ENCODE measurements at places on chromosomes 13 and 19. TPM values are rescaled to one million over a fixed set of nuclear protein-coding genes. Genes with fewer than 3 reads are reported as not detected.

TJP3 gene
- 1.3 TPM for total RNA-seq

DNA sequence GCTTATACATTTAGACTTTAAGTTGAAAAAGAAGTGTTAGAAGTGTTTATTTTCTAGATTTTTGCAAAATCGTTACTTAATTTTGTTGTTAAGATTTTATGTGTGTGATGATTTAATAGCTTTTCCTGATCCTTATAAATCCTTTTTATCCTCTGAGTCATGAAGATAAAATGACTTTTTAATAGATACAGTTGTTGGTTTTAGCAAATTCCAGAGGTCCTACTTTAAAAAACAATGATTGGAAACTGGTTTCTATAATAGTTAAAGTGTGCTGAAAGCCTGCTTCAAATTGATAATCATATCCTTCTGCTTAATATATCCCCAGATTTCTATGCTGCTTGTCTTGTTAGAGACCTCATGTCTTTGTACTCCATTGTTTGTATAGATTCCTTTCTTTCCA, 39.0 kb downstream of the RNASEH2B start:
- no peaks in the 10 kb centered on the region for H3K4me1 ChIP-seq
- no peak overlapping the region for H3K27ac ChIP-seq
- no peak overlapping the region for H3K4me3 ChIP-seq
- peaks cover 66% of the 10 kb centered on the region for H3K36me3 ChIP-seq
- no peaks in the 10 kb centered on the region for H3K27me3 ChIP-seq
- no peak for DNase-seq

- no peaks in the 10 kb centered on the region for H3K27me3 ChIP-seq
- peak; percentile 60 for DNase-seq
- no peak overlapping the region for H3K4me3 ChIP-seq
- peaks cover 2% of the 10 kb centered on the region for H3K4me1 ChIP-seq
Observed at GRCh38 chr13:45280751-45281634, 60.0 kb downstream of the TPT1 start.

DNA sequence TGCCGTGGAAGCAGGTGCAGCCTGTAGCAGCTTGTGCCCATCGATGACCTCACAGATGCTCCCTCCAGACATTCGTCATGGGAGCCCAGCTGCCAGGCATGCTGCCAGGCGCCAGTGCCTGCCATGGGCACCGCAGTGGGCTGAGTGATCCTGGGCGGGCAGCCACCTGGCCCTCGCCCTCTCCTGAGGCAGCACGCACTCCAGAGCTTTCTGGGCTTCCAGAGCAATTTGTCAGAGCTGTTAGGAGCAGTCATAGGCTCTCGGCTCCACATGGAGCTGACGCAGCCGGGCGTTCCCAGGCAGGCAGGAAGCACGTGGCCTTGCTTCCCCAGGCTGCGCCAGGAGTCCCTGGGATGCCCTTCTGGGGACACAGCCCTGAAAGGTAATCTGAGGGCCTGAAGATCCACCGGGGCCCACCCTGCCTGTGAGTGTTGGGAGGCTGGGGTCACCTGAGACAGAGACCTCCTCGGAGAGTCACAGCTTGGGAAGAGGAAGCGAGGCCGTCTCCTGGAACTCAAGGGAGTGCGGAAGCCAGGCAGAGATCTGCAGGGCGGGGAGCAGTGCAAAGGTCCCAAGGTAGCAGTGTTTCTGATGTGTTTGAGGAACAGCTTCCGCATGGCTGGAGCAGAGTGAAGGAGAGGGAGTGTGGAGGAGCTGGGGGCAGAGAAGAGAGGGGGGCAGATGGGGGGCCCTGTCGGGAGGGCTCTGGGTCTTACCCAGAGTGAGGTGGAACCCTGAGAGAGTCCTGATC, 50.6 kb downstream of the DPF1 start:
- no peaks in the 10 kb centered on the region for H3K36me3 ChIP-seq
- H3K4me3 ChIP-seq, result no peak overlapping the region
- no peaks in the 10 kb centered on the region for H3K27me3 ChIP-seq

DNA sequence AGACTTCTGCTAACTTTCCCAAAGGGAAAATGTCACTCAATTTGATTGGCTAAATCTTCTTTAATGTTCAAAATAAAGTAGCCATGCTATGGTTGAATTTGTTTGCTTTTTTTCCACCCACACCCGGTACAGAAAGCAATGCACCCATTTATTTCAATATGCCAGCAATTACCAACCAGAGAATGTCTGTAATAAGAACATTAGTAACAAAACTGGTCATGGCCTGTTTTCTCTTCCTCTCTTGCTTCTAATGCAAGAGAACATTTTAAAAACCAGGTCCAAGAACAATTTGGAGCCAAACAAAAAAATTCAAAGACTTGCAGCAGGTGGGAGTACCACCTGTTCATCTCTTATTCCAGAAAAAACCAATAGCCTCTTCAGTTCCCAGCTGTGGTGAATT, 1108.8 kb upstream of the PCDH20 start:
- no peaks in the 10 kb centered on the region for H3K36me3 ChIP-seq
- no peak overlapping the region for H3K4me3 ChIP-seq

- no peaks in the 10 kb centered on the region for H3K27me3 ChIP-seq
- DNase-seq, result no peak
- no peaks in the 10 kb centered on the region for H3K4me1 ChIP-seq
- H3K4me3 ChIP-seq, result no peak overlapping the region
- H3K27ac ChIP-seq, result no peak overlapping the region
- H3K36me3 ChIP-seq, result no peaks in the 10 kb centered on the region
Observed at GRCh38 chr13:85985797-85986196, 186.6 kb upstream of the SLITRK6 start.

ZNF793 gene
- total RNA-seq, result 2.7 TPM

POU4F1 gene
- 0.23 TPM for total RNA-seq

GRCh38 chr13:104571161-104571892, 1505.1 kb upstream of the SLC10A2 start:
- H3K36me3 ChIP-seq, result no peaks in the 10 kb centered on the region
- H3K4me1 ChIP-seq, result no peaks in the 10 kb centered on the region
- DNase-seq, result no peak
- H3K4me3 ChIP-seq, result no peak overlapping the region
- no peak overlapping the region for H3K27ac ChIP-seq

- H3K36me3 ChIP-seq, result peaks cover 14% of the 10 kb centered on the region
- H3K27me3 ChIP-seq, result peaks cover 4% of the 10 kb centered on the region
- H3K4me3 ChIP-seq, result peak within 1 kb of the TSS; percentile 98
- H3K4me1 ChIP-seq, result peaks cover 47% of the 10 kb centered on the region
- H3K27ac ChIP-seq, result peak within 1 kb of the TSS; percentile 94
- DNase-seq, result peak; percentile 69
Observed at GRCh38 chr13:42272115-42272803, at the start of gene AKAP11. TSS of gene AKAP11 (plus strand) at chr13:42272152. CDS start at chr13:42286349, 14,197 bp downstream.

DNA sequence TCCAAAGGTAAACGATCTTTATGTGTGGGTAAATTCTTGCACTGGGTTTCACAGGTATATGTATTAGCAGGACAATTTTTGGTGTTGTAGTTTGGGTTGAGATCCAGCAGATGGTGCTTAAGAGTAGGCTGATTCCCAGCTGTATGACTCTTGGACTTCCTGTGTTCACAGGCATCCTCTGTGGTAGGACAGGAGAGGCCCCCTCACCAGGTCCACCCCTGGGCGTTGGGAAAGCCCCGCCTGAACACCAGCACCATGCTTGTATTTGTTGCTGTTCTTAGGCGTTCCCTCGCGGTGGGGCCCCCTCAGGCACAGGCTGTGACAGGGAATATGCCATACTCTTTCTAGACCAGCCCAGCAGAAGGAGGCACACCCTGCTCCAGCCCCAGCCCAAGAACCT, 49.5 kb upstream of the PCDH17 start:
- H3K36me3 ChIP-seq, result no peaks in the 10 kb centered on the region
- H3K27ac ChIP-seq, result no peak overlapping the region
- DNase-seq, result no peak
- H3K4me1 ChIP-seq, result no peaks in the 10 kb centered on the region
- H3K4me3 ChIP-seq, result no peak overlapping the region

GRCh38 chr19:2774083-2774679, 8.9 kb downstream of the SGTA start:
- DNase-seq, result no peak
- H3K36me3 ChIP-seq, result peaks cover 10% of the 10 kb centered on the region
- H3K4me3 ChIP-seq, result no peak overlapping the region
- no peaks in the 10 kb centered on the region for H3K27me3 ChIP-seq
- H3K27ac ChIP-seq, result no peak overlapping the region

NOVA2 gene
- 0.02 TPM for total RNA-seq

GRCh38 chr19:11652492-11652891, 55.2 kb downstream of the ZNF627 start:
- H3K4me3 ChIP-seq, result no peak overlapping the region
- H3K4me1 ChIP-seq, result no peaks in the 10 kb centered on the region
- no peaks in the 10 kb centered on the region for H3K27me3 ChIP-seq
- H3K36me3 ChIP-seq, result peaks cover 39% of the 10 kb centered on the region
- H3K27ac ChIP-seq, result no peak overlapping the region
- DNase-seq, result no peak

GRCh38 chr13:20940083-20940482, 37.5 kb upstream of the XPO4 start:
- H3K36me3 ChIP-seq, result no peaks in the 10 kb centered on the region
- H3K27me3 ChIP-seq, result peaks cover 16% of the 10 kb centered on the region
- H3K27ac ChIP-seq, result no peak overlapping the region
- no peak overlapping the region for H3K4me3 ChIP-seq

DNA sequence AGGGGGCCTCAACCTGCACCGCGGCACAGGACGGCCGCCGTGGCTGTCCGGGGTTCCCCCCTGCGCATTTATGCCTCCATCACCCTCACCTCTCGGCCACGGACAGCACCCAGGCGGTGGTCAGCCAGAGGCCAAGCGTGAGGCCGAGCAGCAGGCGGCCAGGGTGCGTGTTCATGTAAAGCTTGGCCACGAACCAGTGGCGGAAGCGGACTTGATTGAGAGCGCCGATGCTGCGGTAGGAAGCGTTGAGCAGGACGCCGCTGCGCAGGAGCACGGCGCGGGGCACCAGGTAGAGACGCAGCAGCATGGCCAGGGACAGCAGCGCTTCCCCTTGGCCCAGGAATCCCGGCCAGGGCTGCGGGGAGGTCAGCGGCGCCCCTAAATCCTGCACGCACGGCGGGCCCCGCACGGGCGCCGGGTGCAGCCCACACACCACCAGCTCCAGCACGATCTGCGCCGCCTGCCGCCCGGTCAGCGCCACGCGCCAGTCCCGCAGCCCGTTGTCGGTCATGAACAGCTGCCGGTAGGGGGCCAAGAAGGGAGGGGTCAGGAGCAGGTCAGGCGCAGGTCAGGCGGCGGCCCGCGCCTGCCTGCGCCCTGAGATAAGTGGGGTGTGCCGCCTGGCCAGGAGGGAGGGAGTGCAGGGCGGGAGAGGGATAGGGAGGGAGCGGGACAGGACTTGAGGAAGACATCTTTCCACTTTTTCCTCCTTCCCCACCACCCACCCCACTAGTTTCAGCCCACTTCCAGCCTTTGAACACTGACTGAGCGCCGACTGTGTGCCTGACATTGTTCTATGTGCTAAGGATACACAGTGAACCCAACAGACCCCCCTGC, 6.5 kb downstream of the KCNN4 start:
- no peak overlapping the region for H3K27ac ChIP-seq
- H3K36me3 ChIP-seq, result peaks cover 34% of the 10 kb centered on the region
- no peaks in the 10 kb centered on the region for H3K27me3 ChIP-seq
- peaks cover 31% of the 10 kb centered on the region for H3K4me1 ChIP-seq
- no peak for DNase-seq

CABP5 gene
- total RNA-seq, result not detected

KLF16 gene
- 28.1 TPM for total RNA-seq

GRCh38 chr13:33678906-33679657, 138.9 kb upstream of the RFC3 start:
- peak; percentile 89 for DNase-seq
- H3K36me3 ChIP-seq, result peaks cover 25% of the 10 kb centered on the region
- H3K4me3 ChIP-seq, result peak overlapping the region; percentile 88
- H3K4me1 ChIP-seq, result peaks cover 55% of the 10 kb centered on the region
- peak overlapping the region; percentile 100 for H3K27ac ChIP-seq
- no peaks in the 10 kb centered on the region for H3K27me3 ChIP-seq

DNA sequence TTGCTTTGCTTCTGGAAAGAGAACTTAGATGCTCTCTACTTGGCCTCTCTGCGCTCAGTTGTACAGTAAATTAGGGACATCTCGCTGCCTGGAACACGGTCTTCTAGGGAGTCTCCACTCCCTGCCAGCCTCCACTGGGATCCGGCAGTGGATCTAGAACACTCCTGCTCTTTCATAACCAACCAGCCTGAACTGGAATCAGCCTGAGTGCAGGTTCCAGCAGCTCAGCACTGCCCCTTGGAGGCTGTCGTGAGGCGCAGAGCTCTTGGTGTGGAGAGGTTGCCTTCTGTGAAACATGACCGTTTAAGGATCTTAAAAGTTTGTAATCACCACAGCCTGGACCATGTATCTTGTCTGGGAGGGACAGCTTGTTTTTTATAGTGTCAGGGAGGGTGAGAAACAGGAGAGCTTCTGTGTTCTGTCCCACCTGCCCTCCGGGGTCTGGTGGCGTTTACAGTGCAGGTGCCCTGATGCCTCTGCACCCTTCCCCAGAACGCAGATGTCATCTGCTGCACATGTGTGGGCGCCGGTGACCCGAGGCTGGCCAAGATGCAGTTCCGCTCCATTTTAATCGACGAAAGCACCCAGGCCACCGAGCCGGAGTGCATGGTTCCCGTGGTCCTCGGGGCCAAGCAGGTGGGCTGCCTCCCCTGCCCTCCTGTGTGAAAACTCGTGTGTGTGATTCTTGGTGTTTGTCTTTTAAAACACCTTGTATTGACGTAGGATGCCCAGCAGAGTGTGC, 24.8 kb downstream of the UPF1 start:
- DNase-seq, result no peak
- H3K4me3 ChIP-seq, result no peak overlapping the region
- peaks cover 3% of the 10 kb centered on the region for H3K4me1 ChIP-seq
- H3K36me3 ChIP-seq, result peaks cover 40% of the 10 kb centered on the region

DNA sequence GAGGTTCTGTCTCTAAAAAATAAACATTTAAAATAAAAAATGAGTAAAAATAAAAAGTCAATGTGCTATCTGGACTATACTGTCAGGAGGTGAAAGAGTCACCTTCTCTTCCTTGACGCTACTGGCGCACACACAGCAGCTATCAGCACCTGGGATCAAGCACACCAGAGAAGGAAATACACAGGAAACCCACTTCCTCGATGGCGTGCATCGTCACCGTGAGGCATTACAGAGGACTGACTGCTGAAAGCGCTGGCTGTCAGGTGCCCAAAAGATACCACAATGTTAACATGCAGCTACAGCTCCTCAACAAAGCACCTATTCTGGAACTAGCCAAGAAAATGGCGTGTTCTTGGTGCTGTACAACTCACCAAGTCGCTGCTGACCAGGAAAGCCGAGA, 6.1 kb downstream of the SLC35E1 start:
- H3K4me1 ChIP-seq, result peaks cover 57% of the 10 kb centered on the region
- peaks cover 60% of the 10 kb centered on the region for H3K36me3 ChIP-seq
- peak; percentile 93 for DNase-seq
- H3K27me3 ChIP-seq, result no peaks in the 10 kb centered on the region

- H3K36me3 ChIP-seq, result no peaks in the 10 kb centered on the region
- H3K27me3 ChIP-seq, result no peaks in the 10 kb centered on the region
- H3K27ac ChIP-seq, result no peak overlapping the region
Observed at GRCh38 chr19:12567951-12568350, 16.7 kb upstream of the ZNF564 start.

GRCh38 chr13:43021926-43022670, 1.3 kb upstream of the DNAJC15 start:
- H3K4me3 ChIP-seq, result no peak overlapping the region
- peaks cover 27% of the 10 kb centered on the region for H3K4me1 ChIP-seq
- peak overlapping the region; percentile 21 for H3K27ac ChIP-seq
- H3K27me3 ChIP-seq, result no peaks in the 10 kb centered on the region

LILRB1 gene
- 3.0 TPM for total RNA-seq

All from activated CD8-positive, alpha-beta memory T cell treated with anti-CD3 and anti-CD28 coated beads, Interleukin-2, amount 10 ng/mL, durations not matched to agents 7 days and 5 days (primary cell).